ENCODE measurements at places on chromosomes 7 and 10. TPM values are rescaled to one million over a fixed set of nuclear protein-coding genes. Genes with fewer than 3 reads are reported as not detected.

- DNase-seq = no peak
These were observed 56.9 kb downstream of the RBM20 start for GRCh38 chr10:110700947-110701616.

- DNase-seq = no peak
These were observed 813.2 kb upstream of the AUTS2 start for GRCh38 chr7:68785036-68785435.

GRCh38 chr7:154441811-154442210 lies 389.6 kb downstream of the DPP6 start:
- no peak for DNase-seq

DNA sequence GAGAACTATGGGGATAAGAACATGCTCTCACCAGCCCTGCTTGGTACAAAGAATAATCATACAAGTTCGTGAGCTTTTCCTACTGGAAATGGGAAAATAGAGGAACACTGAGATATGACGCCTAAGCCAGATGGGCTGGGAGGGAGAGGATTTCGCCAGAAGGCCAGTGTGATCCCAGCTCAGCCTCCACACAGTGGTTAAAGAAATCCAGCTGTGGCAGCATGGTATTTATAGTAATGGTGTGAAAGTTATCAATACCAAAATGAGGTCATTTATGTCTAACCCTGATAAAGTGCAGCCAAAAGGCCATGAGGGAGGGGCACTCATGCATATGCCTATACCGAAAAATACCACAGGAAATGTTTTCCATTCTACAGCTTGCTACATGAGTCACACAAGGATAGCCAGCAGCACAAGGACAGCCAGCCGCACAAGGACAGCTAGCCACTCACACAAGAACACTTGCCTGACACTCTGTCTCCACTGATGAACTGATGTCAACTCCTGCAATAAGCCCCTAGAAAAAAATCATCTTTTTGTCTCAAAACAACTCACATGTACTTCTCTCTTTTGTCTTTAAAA lies 49.4 kb downstream of the FRMPD2 start:
- no peak for DNase-seq

DNA sequence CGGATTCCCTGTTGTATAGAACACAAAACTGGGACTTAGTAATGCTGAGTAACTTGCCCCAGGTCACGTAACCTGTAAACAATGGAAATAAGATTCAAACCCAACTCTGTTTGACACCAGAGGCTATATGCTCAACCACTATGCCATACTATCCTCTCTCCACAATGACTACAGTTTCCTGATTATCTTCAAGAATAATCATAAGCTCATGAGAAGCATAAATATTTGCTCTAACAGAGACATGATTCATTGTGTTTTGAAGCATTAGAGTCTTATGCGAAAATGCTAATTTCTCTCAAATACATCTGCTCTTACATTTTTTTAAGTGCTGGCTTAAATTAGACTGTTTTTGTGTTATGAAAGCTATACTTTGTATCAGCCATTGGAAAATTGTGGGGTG lies 241.3 kb downstream of the LHFPL3 start:
- no peak for DNase-seq

PRLHR gene
- not detected for total RNA-seq

AQP1 gene
- 1.1 TPM for total RNA-seq

SPRN gene
- total RNA-seq = 0.27 TPM

DNA sequence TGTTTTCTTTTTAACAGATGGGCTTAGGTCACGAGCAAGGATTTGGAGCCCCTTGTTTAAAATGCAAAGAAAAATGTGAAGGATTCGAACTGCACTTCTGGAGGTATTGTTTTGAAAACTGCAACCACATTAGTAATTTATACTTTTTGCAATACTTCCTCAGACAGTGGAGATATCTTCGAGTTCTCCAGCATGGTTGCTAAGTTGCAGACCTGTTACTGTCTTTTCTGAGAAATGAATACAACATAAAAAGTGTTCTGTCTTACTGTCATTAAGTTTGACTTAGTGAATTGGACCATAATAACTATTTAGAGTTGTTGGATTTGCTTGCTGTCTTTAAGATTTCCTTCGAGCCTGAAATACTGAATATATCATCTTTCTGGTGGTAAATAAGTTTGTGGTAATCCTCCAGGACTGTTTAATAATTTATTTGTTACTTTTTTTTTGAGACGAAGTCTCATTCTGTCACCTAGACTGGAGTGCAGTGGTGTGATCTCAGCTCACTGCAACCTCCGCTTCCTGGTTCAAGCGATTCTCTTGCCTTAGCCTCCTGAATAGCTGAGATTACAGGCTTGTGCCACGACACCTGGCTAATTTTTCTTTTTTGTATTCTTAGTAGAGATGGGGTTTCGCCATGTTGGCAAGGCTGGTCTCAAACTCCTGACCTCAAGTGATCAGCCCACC lies 24.3 kb downstream of the TES start:
- no peak for DNase-seq

DNA sequence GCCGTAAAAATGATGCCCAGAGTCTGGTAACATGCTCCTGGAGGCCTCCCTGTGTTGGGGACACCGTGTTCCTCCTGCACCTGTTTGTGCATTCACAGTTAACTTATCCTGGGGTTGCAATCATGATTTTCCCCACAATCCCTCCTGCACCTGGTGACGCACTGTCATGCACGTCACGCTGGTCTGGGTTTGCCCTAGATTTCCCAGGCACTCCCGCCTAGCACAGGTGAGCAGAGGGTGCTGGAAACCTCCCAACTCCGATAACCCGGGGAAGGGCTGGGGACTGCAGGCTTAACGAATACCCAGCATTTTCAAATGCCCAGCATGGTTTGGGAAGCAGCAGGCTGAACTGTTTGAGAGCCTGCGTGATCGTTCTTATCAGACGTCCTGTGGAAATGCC lies 427.1 kb downstream of the TCERG1L start:
- no peak for DNase-seq

BTBD16 gene
- total RNA-seq = not detected

GRCh38 chr10:24439935-24440334 lies 231.0 kb downstream of the KIAA1217 start:
- no peak for DNase-seq

LRRC61 gene
- total RNA-seq = 27.7 TPM

DNA sequence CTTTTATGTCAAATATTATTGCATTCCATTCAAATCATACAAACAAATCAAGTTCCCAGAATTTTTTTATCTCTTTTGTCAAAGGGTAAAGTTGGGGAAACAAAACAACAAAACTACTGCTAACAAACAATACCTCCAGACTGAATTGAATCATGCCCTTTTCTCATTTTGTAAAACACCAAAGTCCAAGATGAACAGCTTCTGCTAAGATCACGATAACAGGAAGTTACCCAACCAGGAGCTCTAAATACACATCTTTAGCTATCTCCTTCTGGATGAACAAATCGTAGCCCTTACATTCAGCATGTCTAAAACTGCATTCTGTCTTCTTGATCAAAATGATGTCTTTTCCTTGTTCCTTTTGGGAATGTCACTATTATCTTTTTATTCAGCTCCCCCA lies 97.4 kb downstream of the CTTNBP2 start:
- DNase-seq = no peak

CCL26 gene
- total RNA-seq = 19.5 TPM

TMEM184A gene
- total RNA-seq = 1.4 TPM

DNA sequence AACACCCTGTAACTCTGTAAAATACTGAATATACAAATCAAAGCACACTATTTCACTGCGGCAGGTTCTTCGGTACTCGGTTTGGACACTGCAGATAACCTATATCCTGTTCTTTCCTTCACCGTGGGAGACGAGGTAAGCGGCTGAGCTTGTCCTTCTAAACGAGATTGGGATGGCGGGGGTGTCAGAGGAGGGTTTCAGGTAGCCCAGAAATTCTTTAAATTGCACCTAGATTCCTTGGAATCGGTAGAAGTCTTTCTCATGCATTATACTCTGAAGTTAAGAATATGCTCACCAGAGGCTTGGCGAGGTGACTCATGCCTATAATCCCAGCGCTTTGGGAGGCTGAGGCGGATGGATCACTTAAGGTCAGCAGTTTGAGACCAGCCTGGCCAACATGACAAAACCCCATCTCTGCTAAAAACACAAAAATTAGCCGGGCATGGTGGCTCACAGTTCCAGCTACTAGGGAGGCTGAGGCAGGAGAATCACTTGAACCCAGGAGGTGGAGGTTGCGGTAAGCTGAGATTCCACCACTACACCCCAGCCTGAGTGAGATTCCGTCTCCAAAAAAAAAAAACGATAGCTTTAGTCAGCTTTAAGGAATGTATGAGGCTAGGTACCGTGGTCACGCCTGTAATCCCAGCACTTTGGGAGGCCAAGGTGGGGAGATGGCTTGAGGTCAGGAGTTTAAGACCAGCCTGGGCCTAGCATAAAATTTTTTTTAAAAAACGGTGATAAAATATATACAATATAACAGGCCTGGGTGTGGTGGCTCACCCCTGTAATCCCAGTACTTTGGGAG lies 10.1 kb upstream of the LAT2 start:
- DNase-seq = no peak

- DNase-seq = no peak
These were observed 197.3 kb downstream of the PPP1R9A start for GRCh38 chr7:95104739-95105138.

DNA sequence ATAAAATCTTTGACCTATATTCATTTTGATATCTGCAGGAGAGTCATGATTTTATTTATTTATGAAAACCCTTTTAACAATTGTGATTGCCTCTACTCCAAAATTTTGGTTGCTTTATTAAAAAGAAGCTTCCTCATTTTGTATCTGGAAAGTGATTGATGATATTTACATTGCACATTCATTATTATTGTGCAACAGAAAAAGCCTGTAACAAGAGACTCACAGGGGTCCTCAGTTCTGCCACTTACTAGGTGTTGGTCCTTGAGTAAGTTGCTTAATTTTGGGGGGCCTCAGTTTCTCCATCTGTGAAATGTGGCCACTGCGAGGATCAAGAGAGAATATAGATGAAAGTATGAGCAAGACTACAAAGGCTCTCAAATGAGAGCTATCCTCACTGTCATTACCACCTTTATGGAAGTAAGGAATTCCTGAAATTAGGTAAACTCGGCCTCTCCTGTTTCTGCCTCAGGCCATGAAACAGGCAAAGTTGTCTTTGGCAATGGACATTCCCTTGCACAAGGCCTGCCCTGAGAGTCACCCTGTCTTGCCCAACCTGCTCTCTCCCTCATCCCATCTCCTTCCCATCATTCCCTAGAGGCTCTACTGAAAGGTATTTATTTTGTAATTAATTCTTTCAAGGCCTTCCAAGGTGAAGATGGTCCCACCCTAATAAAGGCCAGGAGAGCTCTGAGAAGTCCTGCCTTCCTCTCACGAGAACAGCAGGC lies 66.1 kb upstream of the ABLIM1 start:
- no peak for DNase-seq
